ENCODE measurements at places on chromosomes 5 and 9.

- DNase-seq: peak; percentile 45
These were observed 48.0 kb downstream of the IPO11 start for GRCh38 chr5:62460578-62460983.

DNA sequence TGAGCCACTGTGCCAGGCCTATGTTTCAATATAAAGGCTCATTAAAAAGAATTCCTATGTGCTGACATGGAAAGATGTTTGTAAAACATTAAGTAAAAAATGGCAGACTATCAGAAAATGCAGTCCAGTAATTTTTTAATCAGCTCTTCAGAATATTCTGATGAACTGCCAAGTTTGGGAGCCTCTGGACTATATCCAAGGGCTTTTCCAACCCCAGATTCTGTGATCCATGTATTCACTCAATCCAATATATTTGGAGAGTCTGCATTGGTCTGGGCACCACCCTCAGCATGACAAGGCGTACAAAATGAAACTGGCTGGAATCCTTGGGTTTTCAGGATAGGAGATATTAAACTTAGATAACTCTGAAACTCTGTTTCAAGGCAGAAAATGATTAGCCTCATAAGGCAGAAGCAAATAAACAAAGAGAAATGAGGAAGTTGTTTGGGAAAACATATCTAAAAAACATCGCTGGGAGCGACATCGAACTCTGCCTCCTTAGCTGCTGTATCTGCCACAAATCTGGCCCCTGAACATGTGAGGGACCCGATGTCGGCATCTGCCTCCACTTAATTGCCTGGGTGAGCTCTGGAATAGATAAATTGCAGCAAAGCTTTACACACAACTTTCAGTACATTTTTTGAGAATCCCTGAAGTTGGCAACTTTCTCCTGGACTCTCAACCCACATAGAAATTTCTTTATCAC is 14.4 kb downstream of the PDE6A start:
- no peak for DNase-seq

DNA sequence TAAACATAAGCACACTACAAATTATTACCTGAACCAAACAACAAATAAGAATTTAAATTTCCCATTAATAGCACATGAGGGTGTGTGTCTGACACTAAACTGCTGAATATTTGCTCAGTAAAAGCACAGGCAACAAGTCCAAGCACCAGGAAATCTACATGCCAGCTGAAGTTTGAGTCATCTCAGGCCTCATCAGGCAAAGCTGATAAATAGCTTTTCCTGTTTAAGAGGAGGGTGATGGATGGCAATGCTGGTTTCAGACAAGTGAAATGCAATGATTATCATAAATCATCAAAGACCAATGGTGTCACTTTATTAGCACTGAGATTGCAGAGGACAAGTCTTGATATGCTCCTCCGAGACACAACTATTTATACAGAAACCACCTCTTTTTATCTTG is 1668.0 kb upstream of the C9orf72 start:
- no peak for DNase-seq

- peak; percentile 83 for DNase-seq
These were observed 188.7 kb downstream of the HSPA4 start for GRCh38 chr5:133240425-133241091.

DNA sequence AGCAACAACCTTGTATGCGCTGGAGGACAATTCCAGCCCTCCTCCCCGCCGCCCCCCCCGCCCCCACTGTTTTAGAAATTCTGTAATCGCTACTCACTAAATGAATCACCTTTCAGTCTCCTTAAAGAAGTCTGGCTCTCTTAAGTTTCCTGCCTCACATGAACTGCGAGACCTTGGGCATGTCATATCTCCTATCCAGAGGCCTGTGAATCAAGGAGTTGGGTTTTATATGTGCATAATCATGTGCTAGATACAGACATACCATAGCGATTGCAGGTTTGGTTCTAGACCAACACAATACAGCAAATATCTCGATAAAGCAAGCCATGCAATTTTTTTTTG is 337 bp upstream of the DMAC1 start:
- DNase-seq: no peak
